NCI-H1092 treated with DMSO at 0.1 percent for 48 hours (cell line): ENCODE measurements at places on chromosomes 2 and 18.

DNA sequence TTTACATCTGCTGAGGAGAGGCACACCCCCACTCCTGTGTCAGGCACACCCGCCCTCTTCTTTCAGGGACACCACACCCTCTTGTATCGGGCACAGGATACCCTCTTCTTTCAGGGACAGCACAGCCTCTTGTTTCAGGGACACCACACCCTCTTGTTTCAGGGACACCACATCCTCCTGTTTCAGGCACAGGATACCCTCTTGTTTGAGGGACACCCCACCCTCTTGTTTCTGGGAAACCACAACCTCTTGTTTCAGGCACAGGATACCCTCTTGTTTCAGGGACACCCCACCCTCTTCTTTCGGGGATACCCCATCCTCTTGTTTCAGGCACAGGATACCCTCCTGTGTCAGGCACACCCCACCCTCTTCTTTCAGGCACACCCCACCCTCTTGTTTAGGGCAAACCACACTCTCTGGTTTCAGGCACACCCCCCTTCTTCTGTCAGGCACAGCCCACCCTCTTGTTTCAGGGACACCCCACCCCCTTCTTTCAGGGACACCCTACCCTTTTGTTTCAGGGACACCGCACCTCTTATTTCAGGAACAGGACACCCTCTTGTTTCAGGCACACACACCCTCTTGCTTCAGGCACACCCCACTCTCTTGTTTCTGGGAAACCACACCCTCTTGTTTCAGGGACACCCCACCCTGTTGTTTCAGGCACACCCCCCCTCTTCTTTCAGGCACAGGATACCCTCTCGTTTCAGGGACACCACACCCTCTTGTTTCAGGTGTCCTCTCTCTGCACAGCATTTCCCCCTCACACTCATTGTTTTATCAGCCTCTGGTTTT, 96.2 kb downstream of the TPO start:
- DNase-seq = no peak

DNA sequence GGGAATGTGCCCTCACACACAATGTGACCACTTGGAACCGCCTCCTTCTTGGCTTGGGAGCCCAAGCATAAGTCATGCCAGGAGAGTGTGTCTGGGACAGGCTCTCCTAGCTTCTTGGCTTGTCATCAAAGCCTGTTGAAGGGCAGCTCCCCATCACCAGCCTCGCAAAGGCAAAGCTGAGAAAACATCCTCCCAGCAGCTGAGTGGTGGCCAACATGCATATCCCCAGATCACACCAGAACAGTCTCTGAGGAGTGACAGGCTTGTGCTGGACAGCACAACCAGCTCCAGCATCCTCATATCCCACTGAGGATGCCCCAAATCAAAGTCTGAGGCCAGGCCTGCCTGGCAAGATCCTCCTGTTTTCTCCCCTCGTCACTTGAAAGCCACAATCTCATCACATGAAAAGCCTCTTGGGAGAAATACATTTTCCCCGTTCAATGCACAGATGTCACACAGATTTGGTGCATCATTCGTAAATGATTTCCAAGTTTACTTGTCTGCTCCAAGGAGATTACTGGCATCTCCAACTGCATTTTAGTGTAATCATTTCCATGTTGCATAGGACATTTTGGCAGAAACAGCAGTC, 269.3 kb downstream of the TTC32 start:
- DNase-seq = no peak

- no peak for DNase-seq
Observed at GRCh38 chr2:79576451-79576850, 63.6 kb downstream of the CTNNA2 start.

- DNase-seq = no peak
Observed at GRCh38 chr2:237097911-237098702, 12.4 kb downstream of the COPS8 start.

DNA sequence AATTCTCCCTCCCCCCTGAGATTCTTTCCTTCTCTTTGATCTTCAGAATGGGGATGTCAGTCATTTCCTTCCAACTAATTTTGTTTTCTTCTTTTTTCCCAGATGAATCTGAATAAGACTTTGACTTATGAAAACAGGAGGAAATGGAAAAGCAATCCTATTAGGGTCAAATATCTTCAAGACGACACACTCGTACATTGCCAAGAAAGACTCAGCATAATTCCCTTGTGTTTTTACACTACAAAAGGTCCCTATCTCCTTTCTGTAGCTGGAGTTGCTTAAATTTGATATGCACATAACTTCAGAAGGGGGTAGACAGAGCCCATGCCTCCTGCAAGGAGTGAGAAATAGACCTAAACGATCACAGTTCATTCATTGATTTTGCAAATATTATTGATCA, 230.3 kb upstream of the RBBP8 start:
- no peak for DNase-seq

DNA sequence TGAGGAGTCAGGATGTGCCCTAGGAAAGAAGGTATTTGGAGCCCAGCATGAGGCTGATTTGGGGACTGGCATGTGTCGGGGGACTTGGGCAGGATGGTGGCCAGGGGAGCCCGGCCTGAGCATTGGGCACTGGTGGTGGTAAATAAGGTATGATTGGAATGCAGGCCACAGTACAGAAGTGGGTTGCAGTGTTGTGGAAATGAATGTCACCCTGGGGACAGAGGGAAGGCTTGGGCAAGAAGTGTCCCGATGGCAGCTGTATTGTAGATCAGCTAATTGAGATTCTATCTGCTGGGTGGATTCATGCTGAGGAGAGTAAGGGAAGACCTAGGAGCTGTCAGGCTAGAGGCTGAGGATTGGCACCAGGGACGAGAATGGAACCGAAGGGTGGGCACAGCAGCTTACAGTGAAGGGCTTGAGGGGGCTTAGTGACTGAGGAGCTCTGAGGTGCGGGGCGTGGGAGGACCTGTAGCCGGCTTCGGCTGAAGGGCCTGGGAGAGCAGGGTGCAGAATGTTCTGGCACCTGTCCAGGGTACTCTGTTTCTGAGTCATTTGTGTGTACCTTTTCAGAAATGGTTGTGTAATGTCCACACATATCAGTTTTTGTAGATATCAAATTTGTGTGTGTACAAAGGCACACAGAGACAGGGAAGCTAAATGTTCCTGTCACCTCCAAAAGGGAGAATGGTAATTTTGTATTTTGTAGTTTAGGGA, 170.2 kb downstream of the PRKCE start:
- peak; percentile 16 for DNase-seq

DNA sequence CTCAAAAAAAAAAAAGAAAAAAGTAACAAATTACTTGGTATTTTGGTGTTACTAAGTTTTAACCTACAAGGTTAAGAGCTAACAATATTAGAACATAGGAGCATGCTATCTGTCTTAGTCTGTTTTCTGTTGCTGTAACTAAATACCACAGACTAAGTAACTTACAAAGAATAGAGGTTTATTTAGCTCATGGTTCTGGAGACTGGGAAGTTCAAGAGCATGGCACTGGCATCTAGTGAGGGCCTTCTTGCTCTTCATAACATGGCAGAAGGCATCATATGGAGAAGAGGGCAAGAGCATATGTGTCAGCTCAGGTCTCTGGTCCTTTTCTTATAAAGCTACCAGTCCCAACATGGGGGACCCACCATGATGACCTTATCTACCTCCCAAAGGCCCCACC, 36.5 kb downstream of the SMARCAL1 start:
- DNase-seq = no peak

DNA sequence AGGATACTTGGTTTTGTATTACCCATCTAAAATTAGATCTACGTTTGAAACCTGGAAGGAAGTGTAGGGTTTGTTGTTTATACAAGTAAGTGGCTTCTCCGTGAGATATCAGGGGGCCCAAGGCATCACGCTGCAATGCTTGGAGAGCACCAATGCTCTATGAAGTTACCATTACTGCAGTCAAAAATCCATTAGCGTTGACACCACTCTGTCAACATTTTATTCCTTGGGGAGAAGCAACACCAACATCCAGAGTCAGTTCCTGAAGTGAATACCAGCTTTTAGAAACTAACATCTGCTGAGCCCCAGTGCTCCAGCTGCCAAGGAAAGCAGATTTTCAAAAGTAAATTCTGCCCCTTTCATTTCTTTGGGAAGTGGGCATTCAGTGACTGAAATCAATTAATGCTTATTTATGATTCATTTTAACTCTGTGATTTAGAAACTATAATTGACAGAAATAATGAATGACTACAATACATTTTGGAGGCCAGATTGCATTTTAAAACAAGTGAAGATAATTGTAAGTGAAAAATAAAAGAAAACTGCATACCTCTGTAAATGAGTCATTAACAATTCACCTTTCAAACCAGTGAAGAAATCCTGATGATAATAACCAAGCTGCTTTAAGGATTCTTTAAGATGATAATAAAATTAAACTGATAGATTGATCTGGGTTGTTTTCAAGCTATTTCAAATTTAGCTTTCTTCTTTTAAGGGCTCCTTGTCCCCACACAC, 30.5 kb downstream of the LRP1B start:
- DNase-seq = no peak

DNA sequence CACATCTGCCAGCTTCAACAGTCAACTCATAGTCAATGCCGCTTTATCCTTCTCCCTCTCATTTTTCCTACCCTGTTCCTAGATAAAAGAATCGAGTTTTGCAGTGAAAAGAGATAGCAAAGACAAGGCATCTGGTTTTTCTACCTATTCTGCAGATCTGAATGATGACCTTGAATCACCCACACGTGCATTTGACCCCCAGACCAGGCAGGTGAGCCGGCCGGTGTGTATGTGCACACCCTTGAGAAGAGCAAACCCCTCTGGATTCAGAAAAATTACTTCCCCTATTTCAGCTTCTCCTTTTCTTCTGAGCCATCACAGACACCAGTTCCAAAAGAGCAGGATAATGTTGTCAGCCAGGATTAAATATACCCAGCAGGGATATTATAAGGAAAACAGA, 115.6 kb upstream of the ST6GAL2 start:
- no peak for DNase-seq

GRCh38 chr2:237057893-237058300, 27.8 kb upstream of the COPS8 start:
- no peak for DNase-seq

DNA sequence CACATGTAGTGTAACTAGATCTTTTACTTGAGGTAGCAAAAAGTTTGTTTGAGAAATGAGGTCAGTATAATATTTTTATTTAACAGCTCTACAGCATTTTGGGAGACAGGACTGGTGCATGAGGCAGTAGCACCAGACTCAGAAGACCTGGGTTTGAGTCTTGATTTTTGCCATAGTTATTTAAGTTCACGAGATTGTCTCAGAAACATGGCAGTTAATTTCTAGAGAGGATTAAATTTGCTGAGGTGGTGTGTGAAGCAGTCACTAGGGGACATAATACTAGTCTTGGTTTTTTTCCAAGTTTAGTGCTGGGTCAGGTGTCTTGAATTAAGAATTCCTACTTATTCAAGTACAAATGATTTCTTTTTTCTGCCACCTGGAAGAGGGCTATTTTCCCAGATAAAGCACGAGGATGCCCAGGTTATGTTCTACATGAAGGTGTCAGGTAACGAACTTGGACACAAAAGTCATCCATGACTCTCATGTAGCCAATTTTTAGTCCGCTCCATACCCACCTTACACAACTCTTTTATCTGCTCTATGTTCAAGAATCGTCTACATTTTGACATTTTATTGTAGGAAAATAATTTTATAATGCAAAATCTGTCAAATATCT, 1.4 kb downstream of the MARCHF7 start:
- DNase-seq = peak; percentile 18

DNA sequence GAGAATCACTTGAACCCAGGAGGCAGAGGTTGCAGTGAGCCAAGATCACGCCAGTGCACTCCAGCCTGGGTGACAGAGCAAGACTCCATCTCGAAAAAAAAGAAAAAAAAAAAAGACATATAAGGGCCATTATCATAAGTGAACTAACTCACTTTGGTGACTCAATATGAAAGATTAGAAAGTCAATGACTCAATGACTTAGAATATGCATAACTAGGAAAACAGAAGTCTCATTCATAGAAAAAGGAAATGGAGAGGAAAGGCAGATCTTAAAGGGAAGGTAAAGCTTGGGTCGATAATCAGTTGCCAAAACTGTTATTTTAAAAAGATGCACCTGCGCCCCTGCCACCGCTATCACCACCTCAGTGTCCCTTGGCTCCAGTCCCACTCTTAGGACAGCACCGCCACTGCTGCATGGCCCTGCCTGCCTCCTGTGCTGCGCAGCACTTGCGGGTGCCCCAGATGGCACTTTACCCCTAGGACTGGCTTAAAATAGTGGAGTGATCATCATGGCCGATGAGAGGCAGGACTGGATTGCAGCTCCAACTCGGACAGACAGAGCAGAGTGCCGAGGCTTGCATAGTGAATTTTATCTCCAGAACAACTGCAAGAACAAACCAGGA, 54.7 kb downstream of the INO80D start:
- no peak for DNase-seq

GRCh38 chr2:180442860-180443644, 436.0 kb upstream of the CWC22 start:
- no peak for DNase-seq

GRCh38 chr2:31268344-31268743, 34.4 kb downstream of the EHD3 start:
- DNase-seq = no peak

DNA sequence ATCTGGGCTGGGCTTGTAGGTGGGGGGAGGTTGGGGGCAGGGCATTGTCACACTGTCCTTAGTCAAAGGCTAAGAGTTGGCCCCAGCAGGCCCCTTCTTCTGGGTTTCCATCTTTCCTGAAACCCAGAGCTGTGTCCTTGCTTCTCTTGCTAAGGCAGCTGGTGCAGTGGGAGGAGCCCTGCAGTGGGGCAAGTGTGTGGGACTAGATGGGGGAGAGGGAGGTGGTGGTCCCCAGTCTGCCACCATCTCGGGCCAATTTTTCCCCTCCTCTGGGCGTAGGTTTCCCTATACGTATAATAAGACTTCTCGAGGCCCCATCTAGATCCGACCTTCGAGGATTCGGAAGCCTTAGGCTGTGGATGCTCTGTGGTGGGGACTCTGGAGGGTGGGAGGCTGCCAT, 3.5 kb downstream of the KCNF1 start:
- no peak for DNase-seq

DNA sequence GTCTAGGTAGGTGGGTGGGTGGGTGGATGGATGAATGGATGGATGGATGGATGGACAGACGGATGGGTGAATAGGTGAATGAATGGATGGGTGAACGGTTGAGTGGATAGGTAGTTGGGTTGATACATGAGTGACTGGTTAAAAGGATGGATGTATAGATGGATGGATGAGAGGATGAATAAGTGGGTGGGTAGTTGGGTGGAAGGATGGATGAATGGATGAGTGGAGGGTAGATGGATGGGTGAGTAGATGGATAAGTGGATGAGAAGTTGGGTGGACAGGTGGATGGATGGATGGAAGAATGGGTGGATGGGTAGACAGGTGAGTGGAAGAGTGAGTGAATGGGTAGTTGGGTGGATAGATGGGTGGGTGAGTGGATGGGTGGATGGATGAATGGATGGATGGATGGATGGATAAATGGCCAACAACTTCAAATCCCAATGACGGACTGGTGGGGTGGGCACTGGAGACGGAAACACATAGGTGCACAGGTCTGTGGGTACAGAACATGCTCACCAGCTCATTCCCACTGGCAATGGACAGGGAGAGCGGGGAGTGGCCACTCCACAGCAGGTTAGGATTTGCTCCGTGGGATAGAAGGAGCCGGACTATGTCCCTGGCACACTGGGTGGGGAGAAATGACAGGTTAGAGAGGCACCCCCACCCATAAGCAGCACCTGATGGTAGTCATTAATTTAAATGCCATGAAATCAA, 48.8 kb downstream of the ANKMY1 start:
- no peak for DNase-seq
